ENCODE measurements at places on chromosomes 1 and 21. TPM values are rescaled to one million over a fixed set of nuclear protein-coding genes. Genes with fewer than 3 reads are reported as not detected.
A peak's percentile ranks its signal among the peaks of the same experiment; 100 is the strongest.

- no peak for DNase-seq
Observed at GRCh38 chr21:45109831-45110492, 35.6 kb downstream of the ADARB1 start.

The ESPN gene
- total RNA-seq = not detected

GRCh38 chr1:214165850-214166374 is 115.0 kb upstream of the SMYD2 start:
- DNase-seq = no peak

DNA sequence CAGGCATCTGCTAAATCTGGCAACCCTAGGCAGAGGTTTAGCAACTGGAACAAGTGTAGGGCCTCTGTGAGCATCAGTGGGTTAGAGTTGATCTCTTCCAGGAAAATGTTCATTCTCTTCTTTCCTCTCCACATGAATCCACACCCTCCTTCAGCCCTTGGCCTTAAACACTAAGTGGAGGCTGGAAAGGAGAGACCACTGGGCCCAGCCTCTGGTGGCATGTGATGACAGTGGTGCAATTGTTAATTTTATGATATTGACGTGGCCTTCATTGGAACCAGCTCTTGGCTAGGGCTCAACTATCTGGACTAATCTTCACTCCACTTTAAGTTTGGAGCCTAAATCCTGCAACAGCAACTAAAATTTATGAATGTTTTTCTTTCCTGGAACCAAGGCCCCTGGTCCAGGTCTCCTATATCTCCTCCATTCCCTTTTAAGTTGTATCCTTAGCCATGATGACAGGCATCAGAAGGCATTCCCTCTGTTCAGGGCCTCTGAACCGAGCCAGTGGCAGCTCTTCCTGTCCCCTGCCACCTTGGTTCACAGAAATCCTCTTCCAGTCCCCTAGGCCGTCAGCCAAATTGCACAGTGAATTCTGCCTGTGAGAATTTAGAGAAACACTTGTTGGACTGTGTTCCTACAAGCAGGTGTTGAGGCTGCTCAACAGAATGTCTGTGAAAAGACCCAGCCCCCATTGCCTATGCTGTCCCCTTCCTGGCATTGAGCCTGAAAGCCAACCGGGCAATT is 132.2 kb downstream of the PSMG1 start:
- DNase-seq = peak; percentile 77

- DNase-seq = no peak
Observed at GRCh38 chr1:89640440-89640839, 7.5 kb downstream of the LRRC8C start.
